Endothelial cell of coronary artery (primary cell): ENCODE measurements at places on chromosomes 3 and 15. TPM values are rescaled to one million over a fixed set of nuclear protein-coding genes. Genes with fewer than 3 reads are reported as not detected.

The OSBPL10 gene
- total RNA-seq, result 14.2 and 14.7 TPM in 2 replicates

The VIPR1 gene
- 0.36 and 1.8 TPM in 2 replicates for total RNA-seq

The SLC22A14 gene
- total RNA-seq, result 0.09 TPM in 2 replicates

The TLR9 gene
- total RNA-seq, result not detected in 2 replicates

The PLA2G4E gene
- total RNA-seq, result not detected in 2 replicates

The TM4SF4 gene
- total RNA-seq, result not detected in 2 replicates

The CYP11A1 gene
- total RNA-seq, result not detected in 2 replicates

The IP6K2 gene
- 55.1 and 57.7 TPM in 2 replicates for total RNA-seq

The CASR gene
- total RNA-seq, result not detected in 2 replicates

The APOD gene
- 2.2 and 7.8 TPM in 2 replicates for total RNA-seq
